Stimulated activated CD4-positive, alpha-beta T cell treated with anti-CD3 and anti-CD28 coated beads, Interleukin-1b, Interleukin-23, amount 100 ng/mL, for 1 hour (primary cell): ENCODE measurements at places on chromosomes 12 and 14.

GRCh38 chr12:130826151-130826801, 12.8 kb downstream of the STX2 start:
- DNase-seq, result peak; percentile 24

DNA sequence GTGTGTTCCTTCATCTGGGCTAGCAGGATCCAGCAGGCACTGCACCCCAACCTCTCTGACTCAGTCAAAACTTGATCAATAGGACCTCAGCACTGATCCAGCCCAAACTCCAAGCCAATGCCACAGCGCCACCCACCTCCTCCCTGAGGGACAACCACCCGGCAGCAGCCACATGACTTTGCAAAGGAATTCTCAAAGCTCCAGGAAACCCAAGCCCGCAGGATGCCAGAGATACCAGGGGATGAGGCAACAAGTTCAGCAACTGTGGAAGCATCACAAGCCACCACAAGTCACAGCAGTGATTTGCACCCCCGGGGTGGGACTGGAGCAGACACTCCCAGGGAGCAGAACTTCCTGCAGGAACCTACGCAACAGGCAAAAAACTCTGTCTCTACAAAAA, 37.3 kb downstream of the ACTN1 start:
- DNase-seq, result no peak

- no peak for DNase-seq
Measured at GRCh38 chr14:104116288-104116755, 22.1 kb upstream of the KIF26A start.

DNA sequence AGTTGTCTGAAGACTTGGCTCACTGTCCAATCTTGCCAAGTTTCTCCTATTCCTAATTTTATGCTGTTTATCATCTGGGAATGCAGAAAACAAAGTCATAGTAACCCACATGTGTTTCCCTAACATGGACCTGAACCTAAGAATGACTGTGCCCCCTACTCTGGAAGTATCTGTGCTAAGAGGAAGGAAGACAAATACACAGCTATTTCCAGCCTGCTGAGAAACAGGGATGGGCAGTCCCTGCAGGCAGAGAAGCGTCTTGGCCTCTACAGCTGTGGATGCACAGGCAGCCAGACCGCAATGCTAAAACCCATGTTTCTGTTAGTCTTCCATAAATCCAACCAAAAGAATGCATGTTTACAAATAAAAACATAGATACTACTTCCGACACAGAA, 56.2 kb downstream of the DUSP16 start:
- DNase-seq, result no peak

DNA sequence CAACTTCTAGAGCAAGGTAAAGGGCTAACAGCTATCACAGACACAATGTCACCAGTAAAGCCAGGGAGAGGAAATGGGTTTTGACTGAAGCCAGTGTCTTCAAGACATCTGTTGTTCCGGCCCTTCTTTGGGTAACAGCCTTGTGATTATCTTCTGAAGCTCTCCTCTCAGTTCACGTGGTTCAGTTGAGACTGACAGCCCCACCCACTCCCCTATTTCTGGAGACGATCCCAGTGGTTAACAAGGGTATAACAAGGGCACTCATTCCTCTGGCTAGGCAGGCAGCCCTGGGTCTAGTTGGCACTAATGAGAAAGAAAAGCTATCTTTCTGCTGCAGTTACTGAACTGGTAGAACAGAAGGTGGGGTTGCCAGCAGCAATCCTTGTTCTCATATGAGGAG, 6.9 kb downstream of the GNPTAB start:
- peak; percentile 17 for DNase-seq

DNA sequence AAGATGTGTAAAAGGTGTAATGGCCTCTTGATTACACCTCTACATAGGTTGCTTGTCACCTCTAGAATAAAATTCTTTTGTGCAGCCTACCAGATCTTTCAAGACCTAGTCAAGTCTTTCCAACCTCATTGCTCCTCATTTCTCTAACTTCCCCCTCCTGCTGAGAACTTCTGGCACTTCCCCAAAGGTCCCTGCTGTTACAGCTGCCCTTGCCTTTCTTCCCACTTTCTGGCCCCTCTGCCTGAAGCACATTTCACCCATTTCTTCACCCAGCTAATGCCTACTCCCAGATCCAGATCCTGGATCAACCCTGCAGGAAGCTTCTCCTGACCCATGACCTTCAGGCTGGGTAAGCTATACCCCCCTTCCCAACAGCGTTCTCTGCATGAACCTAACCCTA, 1.5 kb downstream of the TSHR start:
- DNase-seq, result no peak

DNA sequence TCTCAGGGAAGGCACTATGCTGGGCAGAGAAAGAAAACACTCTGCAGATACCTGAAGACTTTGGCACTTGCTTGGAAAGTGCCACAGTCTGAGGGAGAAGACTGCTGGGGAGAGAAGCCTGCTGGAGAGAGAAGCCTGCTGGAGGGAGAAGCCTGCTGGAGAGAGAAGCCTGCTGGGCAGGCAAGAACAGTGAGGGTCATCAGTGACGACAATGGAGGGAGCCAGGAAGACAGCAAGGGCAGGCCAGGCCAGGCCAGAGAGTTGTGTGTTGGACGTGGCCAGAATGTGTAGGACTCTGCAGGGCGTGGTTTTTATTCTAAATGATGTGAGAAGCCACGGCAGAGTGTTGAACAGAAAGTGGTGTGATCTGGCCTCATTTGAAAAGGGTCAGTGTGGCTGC, 185.3 kb upstream of the ABCD2 start:
- DNase-seq, result no peak

- no peak for DNase-seq
Measured at GRCh38 chr14:68762953-68763764, 29.7 kb downstream of the ZFP36L1 start.

DNA sequence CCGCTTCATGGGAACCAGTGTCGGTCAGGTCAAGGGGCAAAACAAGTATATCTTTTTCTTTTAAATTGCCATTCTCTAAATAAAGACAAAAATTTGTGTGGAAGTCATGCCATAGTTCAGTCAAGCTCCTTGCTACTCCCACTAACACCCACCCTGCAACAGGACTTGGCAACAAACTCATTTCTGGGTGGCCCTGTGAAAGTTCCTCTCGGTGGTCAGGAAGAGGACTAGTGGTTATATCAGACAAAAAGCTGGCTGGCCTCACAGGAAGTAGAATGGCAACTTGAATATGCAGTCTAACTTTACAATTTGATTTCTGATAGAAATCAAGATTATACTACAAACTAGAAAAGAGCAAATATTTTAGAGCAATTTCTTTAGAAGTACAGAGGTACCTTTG, 11.2 kb downstream of the DHRS7 start:
- no peak for DNase-seq

DNA sequence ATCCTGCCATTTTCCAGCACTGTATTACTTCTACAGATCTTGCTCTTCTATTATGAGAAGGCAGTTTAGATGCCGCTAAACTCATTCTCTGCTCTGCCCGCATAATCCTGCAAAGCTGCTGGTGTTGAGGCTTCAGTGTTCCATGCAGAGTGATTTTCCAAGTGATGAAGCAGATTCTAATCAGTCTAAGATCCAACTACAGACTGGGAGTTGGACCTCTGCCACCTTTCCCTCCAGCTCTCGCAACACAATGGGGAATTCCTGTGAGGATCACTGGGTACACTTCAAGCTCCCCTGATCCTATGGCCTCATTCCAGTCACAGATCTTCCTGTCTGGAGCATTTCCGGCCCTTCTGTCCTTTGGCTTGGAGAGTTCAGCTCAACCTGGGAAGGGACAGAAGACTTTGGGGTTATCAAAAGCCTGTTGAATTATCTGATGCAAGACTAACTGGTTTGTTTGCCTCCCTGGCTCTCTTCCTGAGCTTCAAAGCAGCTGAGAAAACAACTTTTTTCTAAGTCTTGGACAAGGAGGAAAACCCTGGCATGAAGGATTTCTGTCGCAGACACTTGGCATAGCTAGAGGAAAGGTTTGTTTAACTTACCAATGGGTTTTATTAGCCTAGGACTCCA, 333.9 kb downstream of the ZFP36L1 start:
- no peak for DNase-seq

GRCh38 chr12:110688446-110689280, at the start of gene HVCN1:
Gene HVCN1, minus strand, starts transcription at chr12:110689115. Its CDS starts 5,870 bp downstream, at chr12:110683245.
- DNase-seq, result no peak

DNA sequence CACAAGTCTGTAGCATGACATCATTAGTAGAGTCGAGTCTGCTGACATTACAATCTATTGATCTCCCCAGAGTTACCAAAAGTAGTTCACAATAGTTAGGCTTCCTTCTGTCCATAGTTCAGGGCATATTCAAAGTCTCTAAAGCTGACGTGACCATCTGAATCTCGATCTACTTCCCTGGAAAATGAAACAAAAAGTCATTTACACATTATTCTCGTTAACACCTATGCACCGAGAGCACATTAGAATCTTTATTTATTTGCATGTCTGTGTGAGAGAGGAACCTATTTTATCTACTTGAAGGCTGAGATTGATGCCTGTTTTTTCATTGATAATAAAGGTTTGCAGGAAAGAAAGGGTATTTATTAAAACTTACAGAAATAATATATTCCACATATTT, 157.4 kb downstream of the EFCAB11 start:
- no peak for DNase-seq

GRCh38 chr12:89775063-89775985, 66.7 kb upstream of the ATP2B1 start:
- DNase-seq, result no peak

DNA sequence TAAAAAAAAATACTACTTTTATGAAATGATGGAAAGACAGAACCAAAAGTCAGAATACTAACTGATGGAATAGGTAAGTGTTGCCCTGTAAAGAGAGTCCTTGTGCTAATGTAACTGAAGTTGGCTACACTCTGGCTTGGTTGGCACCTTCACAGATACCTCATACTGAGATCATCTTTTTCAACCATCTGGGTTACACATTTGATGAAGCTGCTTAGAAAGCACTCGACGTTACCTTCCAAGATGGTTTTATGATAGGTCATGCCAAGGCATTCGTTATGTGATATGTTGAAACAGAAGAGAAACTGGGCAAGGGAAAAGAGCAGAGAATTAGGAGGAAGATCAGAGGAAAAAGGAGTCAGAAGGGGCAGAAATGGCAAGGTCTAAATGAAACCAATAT, 203.8 kb downstream of the ADAMTS20 start:
- DNase-seq, result no peak

DNA sequence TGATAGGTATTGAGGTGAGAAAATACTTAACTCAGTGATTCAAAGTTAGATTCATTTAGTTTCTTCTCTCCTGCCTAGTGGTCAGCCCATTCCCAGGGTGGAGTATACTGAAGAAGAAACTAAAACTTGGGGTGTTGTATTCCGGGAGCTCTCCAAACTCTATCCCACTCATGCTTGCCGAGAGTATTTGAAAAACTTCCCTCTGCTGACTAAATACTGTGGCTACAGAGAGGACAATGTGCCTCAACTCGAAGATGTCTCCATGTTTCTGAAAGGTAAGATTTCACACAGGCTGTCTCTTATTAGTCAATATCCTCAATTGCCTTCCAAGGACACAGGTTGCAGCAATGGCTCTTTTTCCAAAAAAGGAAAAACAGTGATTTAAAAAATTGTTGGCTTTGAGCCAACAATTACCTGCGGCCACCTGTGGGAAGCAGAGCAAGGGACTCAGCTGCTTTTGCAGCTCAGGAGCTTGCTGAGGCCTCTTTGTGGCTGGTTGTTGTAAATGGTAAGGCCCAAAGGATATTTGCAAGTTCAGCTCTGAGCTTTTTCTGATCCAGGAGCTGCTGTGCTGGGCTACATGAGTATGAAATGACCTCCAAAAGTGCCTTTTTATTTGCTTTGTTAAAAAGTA, 33.9 kb downstream of the TPH2 start:
- no peak for DNase-seq

GRCh38 chr12:67697443-67697842, 48.9 kb downstream of the DYRK2 start:
- no peak for DNase-seq

DNA sequence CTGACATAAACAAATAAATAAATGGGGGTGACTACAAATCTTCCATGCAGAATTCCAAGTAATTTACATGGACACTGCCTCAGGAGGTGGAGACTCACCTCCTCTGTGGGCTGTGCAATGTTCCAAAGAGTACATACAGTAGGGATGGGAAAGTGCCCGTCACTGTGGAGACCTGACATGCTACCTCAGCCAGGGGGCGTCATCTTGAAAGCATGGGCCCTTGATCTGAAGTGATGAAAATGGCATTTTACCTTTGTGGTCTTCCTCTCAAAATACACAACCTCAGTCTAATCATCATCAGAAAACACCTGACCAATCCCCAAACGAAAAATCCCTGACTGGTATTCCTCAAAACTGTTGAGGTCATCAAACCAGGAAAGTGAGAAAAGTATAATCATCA, 48.4 kb downstream of the ANAPC7 start:
- no peak for DNase-seq

DNA sequence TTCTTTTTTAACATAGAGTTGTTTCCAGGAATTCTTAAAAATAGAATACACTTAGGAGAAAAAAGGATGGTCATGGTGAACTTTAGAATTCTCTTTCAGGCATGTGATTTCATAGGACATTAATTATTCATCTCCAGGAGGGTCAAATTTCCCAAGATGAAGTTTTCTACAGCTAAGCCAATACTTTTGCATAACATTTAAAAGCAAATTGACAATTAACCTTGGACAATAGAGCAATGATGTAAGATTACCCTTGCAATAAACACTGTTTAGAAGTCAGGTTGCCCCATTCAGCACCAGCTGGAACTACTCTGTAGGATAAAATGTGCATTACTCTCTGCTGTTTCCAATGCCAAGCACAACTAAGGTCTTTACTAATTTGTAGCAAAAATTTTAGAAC, 49.5 kb downstream of the SIX1 start:
- DNase-seq, result no peak

GRCh38 chr14:99260587-99261551, 11.1 kb downstream of the BCL11B start:
- no peak for DNase-seq

- no peak for DNase-seq
Measured at GRCh38 chr12:124517260-124518050, 50.0 kb downstream of the NCOR2 start.

DNA sequence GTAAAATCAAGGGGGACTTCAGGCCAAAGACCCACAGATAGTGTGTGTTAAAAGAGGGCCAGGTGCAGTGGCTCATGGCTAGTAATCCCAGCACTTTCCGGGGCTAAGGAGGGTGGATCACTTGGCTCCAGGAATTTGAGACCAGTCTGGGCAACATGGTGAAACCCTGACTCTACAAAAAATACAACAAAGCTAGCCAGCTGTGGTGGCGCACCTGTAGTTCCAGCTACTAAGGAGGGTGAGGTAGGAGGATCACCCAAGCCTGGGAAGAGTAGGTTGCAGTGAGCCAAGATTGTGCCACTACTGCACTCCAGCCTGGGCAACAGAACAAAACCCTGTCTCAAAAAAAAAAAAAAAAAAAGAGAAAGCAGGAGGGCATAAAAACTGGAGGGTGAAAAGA, 8.5 kb downstream of the VCPKMT start:
- DNase-seq, result no peak

DNA sequence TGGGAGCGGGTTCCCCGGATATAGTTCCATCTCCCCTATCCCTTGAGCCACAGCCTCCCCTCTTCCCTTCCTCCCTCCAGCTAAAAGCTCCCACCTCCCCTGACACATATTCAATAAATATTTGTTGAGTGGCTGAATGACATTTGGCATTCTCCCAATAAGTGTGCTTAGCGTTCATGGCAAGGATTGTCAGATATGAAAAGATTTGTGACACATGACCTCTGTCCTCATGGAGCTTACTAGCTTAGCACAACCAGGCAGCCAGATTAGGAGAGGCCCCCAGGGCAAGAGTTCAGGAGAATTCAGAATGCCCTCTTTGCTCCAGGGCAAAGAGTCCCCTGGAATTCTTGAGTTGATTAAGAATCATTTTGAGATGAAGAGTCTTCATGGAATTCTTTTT, 22.5 kb upstream of the SLC6A12 start:
- DNase-seq, result no peak

- no peak for DNase-seq
Measured at GRCh38 chr14:75015496-75015895, 12.8 kb downstream of the EIF2B2 start.
